ENCODE measurements at places on chromosomes 2 and 18. TPM values are rescaled to one million over a fixed set of nuclear protein-coding genes. Genes with fewer than 3 reads are reported as not detected.

GRCh38 chr18:6743999-6744398 lies 14.5 kb downstream of the ARHGAP28 start:
- H3K36me3 ChIP-seq = no peaks in the 10 kb centered on the region
- no peaks in the 10 kb centered on the region for H3K27me3 ChIP-seq
- H3K27ac ChIP-seq = no peak overlapping the region

DNA sequence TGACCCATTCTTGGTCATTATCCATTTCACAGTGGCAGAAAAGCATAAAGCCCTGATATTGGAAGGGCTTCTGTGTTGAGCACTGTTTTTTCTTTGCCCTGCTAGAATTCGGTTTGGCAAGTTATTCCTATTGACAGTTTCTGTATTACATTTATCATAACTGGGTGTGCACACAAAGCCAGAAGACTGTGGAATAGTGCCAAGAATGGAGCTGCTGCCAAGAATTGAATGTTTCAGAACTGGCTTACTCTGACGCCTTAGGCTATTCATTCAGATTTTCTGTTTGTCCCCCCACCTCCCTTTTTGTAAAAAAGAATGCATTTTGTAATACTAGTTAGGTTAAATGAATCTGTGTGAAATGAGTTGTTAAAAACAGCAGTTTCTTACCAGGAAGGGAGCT lies 12.7 kb downstream of the KDM3A start:
- no peak for DNase-seq
- H3K27ac ChIP-seq = no peak overlapping the region
- H3K4me1 ChIP-seq = peaks cover 4% of the 10 kb centered on the region

- peaks cover 3% of the 10 kb centered on the region for H3K27me3 ChIP-seq
- peaks cover 10% of the 10 kb centered on the region for H3K4me1 ChIP-seq
- no peak overlapping the region for H3K4me3 ChIP-seq
- no peak overlapping the region for H3K27ac ChIP-seq
- no peaks in the 10 kb centered on the region for H3K36me3 ChIP-seq
Observed at GRCh38 chr2:2902547-2903281, 474.9 kb downstream of the EIPR1 start.

Gene IL36A
- total RNA-seq = not detected

Gene CYB5A
- 30.9 TPM for total RNA-seq

DNA sequence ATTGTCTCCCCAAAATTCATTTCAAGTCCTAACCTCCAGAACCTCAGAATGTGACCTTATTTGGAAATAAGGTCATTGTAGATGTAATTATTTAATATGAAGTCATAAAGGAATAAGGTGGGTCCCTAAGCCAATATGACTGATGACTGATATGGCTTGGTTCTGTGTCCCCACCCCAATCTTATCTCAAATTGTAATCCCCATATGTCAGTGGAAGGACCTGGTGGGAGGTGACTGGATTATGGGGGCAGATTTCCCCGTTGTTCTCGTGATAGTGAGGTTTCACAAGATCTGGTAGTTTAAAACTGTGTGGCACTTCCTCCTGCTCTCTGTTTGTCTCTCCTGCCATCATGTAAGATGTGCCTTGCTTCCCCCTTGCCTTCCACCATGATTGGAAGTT lies 43.0 kb upstream of the BCL11A start:
- no peaks in the 10 kb centered on the region for H3K4me1 ChIP-seq
- H3K27me3 ChIP-seq = peaks cover 38% of the 10 kb centered on the region
- DNase-seq = no peak

- DNase-seq = no peak
- H3K36me3 ChIP-seq = peaks cover 2% of the 10 kb centered on the region
Observed at GRCh38 chr2:96427917-96428316, 77.2 kb downstream of the NEURL3 start.

Gene CRYBA2
- not detected for total RNA-seq

DNA sequence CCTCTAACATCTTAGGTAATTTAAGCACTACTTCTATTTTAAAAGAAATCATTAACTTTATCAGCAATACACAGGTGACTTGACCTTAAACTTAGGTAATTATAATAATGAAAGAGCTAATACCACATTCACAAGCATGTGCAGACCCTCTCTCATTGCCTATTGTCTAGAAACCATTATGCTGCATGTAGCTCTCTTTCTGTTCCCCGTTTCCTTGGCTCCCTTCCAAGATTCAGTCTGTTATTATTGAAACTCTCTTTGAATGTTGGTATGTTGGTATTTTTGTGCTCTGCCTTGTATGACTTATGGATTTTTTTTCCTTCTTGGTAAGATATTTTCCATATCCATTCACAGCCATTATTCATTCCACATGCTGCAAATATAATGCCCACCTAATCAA lies 201.2 kb downstream of the CDCA7 start:
- H3K27me3 ChIP-seq = peaks cover 17% of the 10 kb centered on the region
- H3K4me3 ChIP-seq = no peak overlapping the region
- H3K4me1 ChIP-seq = no peaks in the 10 kb centered on the region
- H3K27ac ChIP-seq = no peak overlapping the region

- no peaks in the 10 kb centered on the region for H3K36me3 ChIP-seq
- no peak overlapping the region for H3K27ac ChIP-seq
- DNase-seq = no peak
- H3K4me3 ChIP-seq = no peak overlapping the region
- peaks cover 2% of the 10 kb centered on the region for H3K4me1 ChIP-seq
Observed at GRCh38 chr2:218829868-218830451, 1.6 kb downstream of the PRKAG3 start.

Gene MYO1B
- 3.2 TPM for total RNA-seq

DNA sequence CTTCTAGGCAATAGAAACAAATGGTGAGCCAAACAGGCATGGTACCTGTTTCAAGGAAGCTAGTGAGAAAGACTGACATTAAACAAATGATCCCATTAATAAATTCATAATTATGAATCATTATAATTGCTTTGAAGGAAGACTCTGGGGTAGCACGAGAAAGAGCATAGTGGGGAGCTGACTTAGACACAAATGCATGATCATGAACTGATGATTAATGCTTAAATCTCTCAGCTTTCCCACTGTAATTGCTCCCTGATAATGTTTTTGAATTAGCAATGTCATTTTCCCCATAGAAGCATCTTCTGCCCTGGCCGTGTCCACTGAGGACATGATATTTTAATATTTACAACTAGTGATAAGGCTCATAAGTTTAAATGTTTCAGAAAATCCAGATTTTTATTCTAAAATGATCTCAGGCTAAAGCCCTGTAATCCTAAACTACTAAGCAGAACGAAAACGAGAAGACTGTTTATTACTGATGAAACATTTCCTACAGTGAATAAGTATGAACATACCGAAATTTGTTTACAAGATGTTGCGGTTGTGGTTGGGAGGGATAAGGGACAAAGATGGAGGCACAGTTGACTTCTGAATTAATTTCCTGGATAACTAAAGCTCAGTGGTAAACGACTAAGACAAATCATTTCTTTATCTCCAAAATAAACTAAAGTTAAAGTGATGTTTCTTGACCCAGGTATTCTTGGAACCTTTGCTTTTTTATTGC lies 47.3 kb upstream of the TACR1 start:
- no peak for DNase-seq
- H3K4me3 ChIP-seq = no peak overlapping the region
- H3K27me3 ChIP-seq = no peaks in the 10 kb centered on the region
- no peak overlapping the region for H3K27ac ChIP-seq

DNA sequence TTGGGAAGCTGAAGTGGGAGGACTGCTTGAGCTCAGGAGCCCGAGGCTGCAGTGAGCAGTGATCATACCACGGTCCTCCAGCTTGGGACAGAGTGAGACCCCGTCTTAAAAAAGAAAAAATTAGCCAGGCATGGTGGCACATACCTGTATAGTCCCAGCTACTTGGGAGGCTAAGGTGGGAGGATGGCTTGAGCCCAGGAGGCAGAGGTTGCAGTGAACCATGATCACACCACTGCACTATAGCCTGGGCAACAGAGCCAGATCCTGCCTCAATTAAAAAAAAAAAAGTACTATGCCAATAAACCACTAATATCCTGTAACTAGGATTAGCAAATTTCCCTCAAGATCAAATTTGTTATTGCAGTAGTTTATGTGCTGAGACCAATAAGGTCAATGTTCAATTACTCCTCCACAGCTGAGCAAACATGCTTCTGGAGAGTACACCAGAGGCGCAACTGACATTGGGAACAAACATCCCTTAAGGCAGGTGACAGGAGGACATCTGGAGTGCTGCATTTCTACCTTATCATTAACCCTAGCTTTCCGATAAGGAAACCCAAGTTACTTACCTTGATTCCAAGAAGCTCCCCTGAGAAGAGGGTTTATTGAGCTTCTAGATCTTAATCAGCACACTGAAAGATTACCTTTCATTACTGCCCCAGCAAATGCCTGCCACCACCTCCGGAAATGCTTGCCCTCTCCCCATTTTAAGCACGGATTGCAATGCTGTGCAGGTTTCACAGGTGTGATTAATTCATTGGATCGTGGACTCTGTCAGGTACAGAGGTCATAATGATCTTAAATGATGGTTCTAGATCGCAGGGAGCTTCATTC lies 26.2 kb downstream of the MGAT4A start:
- no peak overlapping the region for H3K4me3 ChIP-seq
- H3K27me3 ChIP-seq = no peaks in the 10 kb centered on the region
- peak overlapping the region; percentile 46 for H3K27ac ChIP-seq
- no peak for DNase-seq

GRCh38 chr18:27763936-27764335 lies 413.0 kb downstream of the CDH2 start:
- H3K27ac ChIP-seq = no peak overlapping the region
- H3K4me3 ChIP-seq = no peak overlapping the region
- no peaks in the 10 kb centered on the region for H3K27me3 ChIP-seq
- no peaks in the 10 kb centered on the region for H3K36me3 ChIP-seq

GRCh38 chr2:164141271-164141670 lies 405.5 kb upstream of the FIGN start:
- no peak for DNase-seq
- no peak overlapping the region for H3K4me3 ChIP-seq
- no peaks in the 10 kb centered on the region for H3K36me3 ChIP-seq
- H3K4me1 ChIP-seq = no peaks in the 10 kb centered on the region
- no peak overlapping the region for H3K27ac ChIP-seq
- no peaks in the 10 kb centered on the region for H3K27me3 ChIP-seq

DNA sequence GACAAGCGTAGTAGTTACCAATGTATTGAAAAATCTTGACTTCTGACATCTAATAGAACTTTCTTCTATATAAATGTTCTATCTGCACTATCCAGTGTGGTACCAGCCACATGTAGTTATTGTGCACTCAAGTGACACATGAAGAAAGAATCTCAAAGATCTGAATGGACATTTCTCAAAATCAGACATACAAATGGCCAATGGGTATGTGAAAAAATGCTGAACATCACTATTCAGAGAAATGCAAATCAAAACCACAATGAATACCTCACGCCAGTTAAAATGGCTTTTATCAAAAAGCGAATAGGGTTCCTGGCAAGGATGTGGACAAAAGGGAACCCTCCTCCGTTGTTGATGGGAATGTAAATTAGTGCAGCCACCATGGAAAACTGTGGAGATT lies 37.5 kb upstream of the SMCHD1 start:
- peaks cover 33% of the 10 kb centered on the region for H3K36me3 ChIP-seq
- no peak overlapping the region for H3K4me3 ChIP-seq
- H3K27ac ChIP-seq = no peak overlapping the region
- DNase-seq = no peak

DNA sequence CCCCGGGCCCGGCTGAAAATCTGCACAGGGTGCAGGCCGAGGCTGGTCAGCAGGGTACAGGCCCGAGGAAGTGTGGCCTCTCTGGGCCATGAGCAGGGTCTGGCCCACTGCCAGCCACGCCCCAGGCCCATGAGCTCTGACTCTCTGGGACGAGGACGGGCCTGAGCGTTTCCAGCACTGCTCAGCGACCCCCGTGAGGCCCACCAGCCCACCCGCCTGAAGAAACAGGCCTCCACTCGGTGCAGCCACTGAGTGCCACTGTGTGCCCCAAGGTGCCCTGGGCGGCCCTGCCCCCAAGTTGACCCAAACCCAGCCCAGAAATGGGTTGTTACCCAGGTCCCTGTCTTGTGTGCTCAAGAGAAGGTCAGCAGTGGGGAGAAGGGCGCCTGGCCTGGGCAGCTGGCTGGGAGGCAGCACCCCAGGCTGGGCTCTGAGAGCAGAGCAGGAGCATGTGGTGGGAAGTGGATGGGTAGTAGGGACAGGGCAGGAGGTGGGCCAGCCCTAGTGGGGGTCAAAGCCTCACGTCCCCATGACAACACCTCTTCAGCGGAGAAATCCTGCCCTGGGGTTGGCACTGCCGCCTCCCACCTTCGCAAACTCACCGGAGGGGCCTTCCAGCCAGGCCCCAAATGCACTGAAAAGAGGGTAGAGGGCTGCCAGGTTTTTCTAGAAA lies 2.1 kb upstream of the SNED1 start:
- peaks cover 12% of the 10 kb centered on the region for H3K27me3 ChIP-seq
- peaks cover 3% of the 10 kb centered on the region for H3K4me1 ChIP-seq
- H3K27ac ChIP-seq = no peak overlapping the region
- DNase-seq = no peak
- no peak overlapping the region for H3K4me3 ChIP-seq

- no peak for DNase-seq
- H3K4me3 ChIP-seq = no peak overlapping the region
- no peaks in the 10 kb centered on the region for H3K4me1 ChIP-seq
- H3K36me3 ChIP-seq = no peaks in the 10 kb centered on the region
- no peak overlapping the region for H3K27ac ChIP-seq
Observed at GRCh38 chr18:5771343-5771742, 124.0 kb downstream of the TMEM200C start.

Data from activated naive CD8-positive, alpha-beta T cell treated with anti-CD3 and anti-CD28 coated beads, Interleukin-2, amount 10 ng/mL, durations not matched to agents 7 days and 5 days (primary cell).